ENCODE measurements at places on chromosomes 5 and 9.

DNA sequence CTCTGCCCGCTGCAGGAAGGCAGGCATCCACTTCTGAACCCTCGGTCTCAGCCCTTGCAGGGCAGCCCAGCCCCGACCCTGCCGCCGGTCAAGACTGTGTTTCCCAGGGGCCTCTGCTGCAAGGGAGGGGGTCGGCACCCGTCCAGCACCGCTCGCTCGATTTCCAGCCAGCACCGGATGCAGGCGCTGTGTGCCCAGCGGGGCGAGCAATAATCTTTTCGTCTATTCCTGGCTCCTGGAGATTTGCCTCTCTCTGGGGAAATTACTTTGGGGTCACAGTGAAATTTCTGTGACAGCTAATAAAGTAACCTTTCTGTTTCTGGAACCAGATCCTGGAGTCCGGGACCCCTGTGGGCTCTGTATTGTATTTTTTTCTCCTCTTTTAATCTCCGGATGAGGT is 155.3 kb downstream of the COL23A1 start:
- no peak for DNase-seq

DNA sequence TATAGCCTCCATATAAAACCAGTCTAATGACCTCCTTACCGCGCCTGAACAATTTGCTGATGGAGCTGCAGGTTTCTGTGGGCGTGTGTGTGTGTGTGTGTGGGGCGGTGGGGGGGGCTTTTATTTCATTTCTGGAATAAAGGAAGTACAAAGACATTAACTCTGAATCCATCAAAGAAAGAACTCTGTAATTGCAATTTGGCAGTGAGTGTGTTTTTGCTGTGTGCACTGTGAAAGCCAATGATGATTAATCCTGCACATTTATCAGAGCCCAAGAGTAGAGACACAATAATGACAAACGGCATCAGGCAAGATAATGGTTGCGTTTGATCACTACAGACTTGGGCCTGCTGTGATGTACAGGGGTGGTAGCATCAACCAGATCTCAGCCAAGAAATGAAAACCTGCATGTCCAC is 29.3 kb upstream of the NDFIP1 start:
- DNase-seq = no peak

DNA sequence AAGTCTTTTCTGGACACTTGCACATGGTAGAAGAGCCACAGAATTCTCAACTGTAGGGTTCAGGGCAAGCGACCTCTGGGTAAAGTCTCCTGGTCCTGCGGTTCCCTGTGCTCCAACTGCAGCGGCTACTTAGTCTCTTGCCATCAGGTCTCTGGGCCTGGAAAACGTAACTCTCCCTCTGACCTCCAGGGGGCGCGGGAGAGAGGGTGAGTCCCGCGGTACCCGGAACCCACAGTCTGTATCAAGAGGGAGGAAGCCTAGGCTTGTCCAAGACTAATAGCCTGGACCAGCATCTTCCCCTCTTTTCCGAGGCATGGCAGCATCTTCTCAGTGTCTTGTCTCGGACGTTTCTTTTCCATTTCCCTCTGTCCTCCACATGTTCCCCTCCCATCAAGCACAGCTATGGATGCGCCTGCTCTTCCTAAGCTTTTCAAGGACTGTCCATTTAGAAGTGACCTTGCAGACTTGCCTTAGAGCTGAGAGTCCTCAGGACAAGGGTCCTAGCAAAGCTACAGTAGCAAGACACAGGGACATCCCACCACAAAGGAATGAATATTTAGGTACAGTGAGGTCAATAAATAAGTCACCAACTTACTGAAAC is 59.3 kb downstream of the FSTL4 start:
- no peak for DNase-seq

DNA sequence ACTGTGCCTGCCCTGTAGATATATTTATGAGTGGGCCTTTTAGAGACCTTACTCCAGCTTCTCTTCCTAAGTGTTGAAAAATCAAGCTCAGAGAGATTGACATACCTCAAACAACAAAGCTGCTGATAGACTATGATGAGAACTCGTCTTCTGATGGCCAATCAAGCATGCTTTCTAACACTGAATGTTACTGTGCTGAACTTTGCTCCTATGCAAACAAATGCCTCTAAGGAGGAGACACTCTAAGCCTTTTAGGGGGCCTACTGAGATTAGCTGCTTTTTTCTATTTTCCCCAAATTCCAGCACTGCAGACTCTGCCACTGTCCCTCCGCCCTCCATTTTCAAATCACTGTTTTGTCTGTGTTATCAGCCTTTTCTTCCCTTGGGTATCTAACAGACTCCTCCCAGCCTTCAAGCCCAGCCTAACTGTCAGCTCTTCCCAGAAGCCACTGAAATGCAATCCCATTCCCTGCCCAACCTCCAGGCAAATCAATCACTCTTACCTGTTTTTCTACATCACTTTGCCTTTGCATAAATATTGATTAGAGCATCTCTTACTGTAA is 39.5 kb downstream of the TXNDC8 start:
- DNase-seq = no peak

GRCh38 chr5:25891691-25892090 is 1146.7 kb downstream of the CDH9 start:
- DNase-seq = no peak

DNA sequence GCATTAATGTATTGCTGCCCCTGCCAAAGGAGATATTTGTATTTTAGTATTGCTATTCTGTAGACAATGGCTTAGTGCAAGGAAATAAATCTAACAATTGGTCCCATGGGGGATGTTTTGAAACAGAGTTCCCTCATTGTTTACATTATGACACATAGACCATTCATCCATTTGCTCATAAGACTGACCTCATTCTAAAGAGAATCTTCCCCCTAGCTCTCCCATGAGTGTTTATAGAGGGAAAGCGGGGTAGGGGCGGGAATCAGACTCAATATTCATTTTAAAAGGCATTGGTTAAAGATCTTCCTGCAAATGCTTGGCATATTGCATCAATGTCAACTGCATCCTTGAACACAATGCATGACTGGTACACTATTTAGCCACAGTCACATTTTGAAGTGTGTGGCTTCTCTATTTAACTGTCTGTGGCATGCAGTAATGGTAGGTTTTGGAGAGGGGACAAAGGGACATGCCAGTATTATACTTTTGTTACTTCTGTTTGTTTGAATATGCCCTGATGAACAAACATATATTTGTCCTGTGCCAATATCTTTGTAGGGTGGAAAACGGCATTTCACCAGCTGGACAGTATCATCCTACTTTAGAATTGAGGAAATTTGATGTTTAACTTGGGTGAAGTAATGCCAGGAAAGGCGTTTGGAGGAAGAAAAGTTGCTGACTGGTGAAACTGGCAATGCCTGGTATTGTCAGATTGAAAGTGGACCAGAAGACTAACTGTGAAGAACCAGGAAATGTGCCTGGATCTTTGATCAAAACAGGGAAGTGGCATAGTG is 84.1 kb upstream of the MEGF10 start:
- DNase-seq = peak; percentile 49

GRCh38 chr5:154118385-154118784 is 72.1 kb upstream of the GALNT10 start:
- no peak for DNase-seq

DNA sequence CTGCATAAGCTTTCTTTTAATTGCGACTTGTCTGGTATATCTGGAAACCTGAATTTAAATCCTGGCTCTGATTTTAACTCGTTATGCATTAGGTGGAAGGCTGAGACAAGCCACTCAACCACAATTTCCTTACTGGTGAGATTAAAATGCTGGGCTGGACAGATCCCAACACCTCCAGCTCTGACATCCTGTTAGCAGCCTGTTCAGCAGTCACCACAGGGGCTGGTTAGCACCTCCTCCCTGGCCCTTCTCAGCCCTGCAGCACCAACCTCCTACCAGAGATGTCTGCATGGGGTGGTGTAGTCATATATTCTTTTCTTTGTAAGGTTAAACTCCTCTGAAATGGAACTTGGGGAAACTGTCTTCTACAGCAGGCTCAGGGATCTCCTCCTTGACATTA is 156.5 kb upstream of the NFIL3 start:
- no peak for DNase-seq

DNA sequence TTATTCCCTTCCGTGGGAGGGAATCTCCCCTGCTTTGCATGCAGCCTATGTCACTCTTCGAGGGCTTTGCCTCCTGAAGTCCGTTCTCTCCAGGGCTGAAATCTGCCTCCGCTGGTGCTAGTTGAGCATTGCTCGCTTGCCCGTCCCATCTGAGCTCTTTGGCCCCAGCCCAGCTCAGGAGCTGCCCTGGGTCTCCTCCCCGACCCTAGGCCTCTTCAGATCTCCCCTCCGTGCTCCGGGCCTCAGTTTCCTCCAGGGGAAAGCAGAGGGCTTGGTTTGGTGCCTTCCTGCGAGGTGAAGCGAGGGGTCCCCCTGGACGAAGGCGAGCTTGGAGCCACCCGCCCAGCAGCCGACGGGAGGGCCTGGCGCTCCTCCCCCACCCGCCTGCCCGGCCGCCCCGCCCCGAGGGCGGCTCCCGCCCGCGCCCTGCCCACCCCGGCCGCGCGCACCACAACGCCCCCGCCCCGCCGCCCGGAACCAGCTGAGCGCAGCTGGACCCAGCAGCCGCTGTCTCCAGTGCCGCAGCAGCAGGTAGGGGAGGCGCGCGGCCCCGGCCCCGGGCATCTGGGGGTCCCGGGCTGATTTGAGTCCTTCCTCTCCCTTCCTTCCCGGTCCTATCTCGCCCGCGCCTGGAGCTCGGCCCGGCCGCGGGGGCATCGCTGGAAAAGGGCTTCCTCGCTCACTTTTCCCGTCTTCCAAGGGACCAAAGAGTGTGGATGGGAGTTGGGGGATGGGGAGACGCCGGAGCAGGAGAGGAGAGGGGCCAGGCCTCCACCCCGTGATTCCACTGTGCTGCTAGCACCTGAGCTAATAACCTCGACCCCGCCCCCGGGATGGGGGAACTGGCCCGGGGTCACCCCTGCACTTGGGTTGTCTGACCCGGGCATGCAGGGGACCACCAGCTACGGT is at the start of gene GSN:
GSN (plus strand) TSS at position 474 of the 909 bp plus-strand sequence. CDS start 33,810 bp downstream, outside the sequence.
- peak; percentile 51 for DNase-seq

DNA sequence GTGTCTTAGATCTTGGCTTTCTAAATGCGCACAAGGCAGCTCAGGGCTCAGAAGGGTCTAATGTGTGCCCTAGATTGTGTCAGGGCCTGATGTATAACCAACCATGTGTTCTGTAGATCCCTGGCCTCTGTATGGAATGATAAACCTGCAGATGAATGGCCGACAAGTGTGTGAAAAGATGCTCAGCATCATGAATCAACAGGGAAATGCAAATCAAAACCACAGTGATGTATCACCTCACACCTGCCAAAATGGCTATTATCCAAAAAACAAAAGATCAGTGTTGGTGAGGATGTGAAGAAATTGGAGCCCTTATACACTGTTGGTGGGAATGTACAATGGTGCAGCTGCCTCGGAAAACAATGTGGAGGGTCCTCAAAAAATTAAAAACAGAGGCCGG is 489.8 kb downstream of the SEMA5A start:
- peak; percentile 21 for DNase-seq

DNA sequence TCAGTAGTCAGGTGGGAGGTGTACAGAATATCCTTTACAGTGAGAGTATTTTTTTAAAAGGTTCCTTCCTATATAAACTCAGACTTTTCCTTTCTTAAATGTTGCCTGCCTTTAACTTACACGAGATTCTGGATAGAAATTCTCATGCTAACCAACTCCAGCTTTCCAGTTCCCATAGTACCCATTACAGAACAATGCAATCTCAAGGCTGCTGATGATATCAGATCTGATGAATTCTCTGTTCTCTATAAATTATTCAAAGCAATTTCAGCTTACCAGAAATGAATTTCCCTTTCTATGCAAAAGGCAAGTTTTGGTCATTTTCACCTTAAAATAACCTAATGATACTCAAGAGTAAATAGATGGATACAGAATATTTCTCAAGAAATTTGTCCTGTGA is 90.3 kb downstream of the NUDT12 start:
- DNase-seq = no peak

- DNase-seq = peak; percentile 87
These were observed 529.5 kb upstream of the ZNF462 start for GRCh38 chr9:106333481-106333880.

DNA sequence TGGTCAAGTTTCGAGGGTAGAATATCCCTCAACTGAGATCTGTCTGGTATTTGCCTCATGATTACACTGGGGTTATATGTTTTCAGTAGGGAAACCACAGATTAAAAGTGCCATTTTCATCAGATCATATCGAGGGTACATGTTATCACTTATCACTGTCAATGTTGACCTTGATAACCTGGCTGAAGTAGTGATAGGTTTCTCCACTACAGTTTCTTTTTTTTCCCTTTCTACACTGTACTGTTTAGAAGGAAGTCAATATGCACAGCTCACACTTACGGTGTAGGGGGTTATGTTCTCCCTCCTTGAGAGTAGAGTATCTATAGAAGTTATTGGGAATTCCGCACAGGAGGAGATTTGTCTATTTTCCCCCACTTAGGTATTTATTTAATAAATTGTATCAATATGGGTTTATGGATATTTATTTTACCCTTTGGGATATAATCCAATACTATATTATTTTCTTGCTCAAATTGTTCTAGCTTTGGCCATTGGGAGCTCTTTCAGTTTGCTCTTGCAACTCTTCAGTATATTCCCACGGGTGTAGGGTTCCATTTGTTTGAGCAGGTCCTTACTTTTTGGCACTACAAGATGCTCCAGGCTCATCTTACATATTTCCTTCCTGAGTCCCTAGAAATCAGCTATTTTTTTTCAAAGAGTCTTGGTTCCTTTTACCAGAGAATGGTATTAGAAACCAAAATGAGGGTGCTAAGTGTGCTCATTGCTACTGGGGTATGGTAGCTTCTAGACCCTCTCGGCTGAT is 444.5 kb downstream of the RAB3C start:
- no peak for DNase-seq

DNA sequence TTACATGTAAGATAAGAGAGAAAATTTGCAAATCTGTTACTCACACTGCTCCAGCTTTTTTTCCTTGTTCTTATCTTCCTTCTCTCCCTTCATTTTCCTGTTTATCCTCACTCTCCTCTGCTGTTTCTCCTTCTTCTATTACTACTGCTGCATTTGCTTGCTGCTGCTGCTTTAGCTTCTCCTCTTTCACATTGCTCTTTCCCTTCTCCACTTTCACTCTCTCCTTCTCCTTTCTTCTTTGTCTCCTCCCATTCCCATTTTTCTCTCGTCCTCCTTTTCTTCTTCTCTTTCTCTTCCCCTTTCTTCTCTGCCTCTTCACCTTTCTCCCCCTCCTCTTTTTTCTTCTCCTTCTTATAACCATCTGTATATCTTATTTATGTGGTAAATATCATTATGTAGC is 288.6 kb downstream of the CDH9 start:
- DNase-seq = no peak

- no peak for DNase-seq
These were observed 634.0 kb downstream of the MAT2B start for GRCh38 chr5:164139423-164139822.

Data from NCI-H2029 treated with DMSO at 0.1 percent for 48 hours (cell line).